Stimulated activated CD8-positive, alpha-beta memory T cell treated with anti-CD3 and anti-CD28 coated beads, Interleukin-7, amount 100 ng/mL, for 1 hour (primary cell): ENCODE measurements at places on chromosomes 13 and 19.

GRCh38 chr19:35267353-35267817 lies 1.4 kb upstream of the USF2 start:
- no peak for DNase-seq

GRCh38 chr13:113860665-113861432 lies 3.0 kb downstream of the GAS6 start:
- DNase-seq = no peak

DNA sequence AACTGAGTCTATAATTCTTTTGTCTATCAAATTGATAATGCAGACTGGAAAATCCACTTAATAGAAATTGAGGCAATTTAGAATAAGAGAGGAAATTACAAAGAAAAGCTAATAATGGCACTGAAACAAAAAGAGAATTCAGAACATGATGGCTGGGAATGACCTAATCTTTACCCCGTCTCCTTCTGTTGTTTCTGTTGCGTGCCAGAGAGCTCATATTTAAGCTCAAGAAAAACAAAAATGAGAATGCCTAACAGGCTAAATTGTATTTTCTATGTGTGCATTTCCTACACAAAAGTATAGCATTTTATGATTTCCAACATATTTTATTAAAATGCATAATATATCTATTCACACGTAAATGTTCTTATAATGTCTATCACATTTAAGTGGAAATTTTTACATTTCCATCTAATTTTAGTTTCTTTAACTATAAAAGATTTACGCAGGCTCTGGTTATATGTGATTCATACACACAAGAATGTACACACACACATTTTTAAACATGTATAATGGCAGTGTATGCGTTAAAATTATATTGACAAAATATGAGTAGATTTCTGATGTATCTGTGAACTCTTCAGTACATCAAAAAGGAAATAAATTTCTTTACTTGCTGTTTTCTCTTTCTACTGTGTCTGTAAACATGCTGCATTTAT lies 432.3 kb downstream of the SLITRK6 start:
- DNase-seq = no peak

DNA sequence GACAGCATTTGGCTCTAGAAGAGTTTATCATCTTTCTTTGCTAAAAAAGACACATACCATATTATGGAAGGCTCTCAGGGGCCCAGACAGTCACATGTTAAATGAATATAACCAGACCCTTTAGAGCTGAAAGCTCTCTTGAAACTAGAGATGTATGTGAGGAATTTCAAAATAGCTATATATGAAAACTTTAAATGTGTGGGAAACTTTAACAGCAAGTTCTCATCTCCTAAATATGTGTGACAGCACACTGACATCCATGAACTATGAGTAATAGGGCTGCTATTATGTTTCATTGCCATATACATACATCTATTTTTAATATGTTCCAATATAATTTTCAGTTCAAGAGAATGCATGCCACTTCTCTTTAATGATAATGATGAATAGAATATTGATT lies 509.5 kb downstream of the GPC6 start:
- DNase-seq = no peak

DNA sequence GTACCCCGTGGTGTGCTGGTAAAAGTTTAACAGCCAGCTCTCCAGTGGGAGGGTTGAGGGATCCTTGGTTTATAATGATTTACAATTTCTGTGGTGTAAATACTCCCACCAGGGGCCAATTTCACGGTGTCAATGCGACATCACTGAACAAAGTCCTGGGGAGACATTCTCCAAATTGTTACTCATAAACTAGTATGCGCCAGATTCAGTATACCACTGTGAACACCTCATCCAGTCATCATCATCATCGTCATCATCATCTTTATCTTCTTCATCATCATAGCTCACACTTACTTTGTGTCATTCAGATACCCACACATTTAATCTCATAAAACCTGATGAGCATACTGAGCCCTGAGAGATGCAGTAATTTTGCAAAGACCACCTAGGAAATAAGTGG lies 17.2 kb upstream of the TNFSF14 start:
- no peak for DNase-seq

DNA sequence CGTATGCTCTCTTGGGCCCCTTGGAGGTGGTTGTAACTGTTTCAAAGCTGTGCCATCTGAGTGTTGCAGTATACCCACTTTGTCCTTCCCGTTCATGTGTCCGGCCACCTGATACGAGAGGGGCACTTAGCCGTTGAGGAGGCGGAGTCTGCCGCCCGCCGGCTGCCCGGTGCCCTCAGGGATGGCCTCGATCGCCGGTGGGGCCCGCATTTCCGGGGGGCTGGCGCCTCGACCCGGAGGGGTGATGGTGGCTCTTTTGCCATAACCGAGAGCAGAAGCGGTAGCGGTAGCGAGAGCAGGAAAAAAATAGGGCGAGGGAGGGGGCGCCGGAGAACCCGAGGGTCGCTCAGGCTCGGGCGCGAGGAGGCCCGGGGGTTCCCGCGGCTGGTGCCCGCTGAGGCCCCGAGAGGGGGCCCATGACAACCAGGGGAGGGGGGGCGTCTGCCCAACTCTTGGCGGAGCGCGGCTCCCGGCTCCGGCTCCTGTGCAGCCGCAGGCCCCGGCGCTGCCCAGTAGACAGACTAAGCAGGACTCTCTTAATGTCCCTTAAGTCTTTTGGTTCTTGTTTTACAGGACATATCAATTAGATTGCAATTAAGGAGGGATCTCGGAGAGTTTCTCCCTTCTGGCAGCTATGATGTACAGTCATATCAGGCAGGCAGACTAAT lies 342.7 kb upstream of the SGCG start:
- no peak for DNase-seq

GRCh38 chr13:71251292-71251951 lies 615.6 kb downstream of the DACH1 start:
- DNase-seq = no peak

DNA sequence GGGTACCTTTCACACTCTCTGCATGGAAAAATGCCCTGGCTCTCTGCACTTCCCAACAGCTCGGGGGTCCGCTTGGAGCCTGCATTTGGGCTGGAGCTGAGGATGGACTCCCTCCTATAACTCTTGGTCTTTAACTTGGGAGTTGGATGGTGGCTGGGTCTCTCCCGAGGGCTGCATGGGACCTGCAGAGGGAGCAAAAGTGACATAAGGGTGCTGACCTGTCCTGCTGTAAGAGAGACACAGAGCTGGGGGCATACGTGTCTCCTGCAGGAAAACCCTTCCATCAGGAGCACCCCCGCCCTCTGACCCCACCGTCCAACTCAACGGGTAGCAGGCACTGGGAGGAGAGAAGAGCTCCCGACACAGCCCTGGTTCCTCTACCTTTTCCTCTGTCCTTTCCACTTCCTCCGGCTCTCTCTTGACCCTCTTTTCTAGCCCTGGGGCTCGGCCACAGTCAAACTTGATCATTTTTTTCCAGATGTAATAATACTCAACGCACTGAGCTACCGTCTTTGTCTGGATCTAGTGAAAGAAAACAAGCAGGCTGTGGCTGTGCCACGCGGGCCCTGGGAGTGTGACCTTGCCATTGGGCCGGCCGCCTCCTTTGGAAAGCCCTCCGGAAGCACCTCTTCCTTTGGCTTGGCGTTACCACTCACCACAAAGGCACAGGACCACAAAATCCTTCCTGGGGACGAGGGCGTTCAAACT lies 6.8 kb upstream of the NAPA start:
- DNase-seq = no peak

DNA sequence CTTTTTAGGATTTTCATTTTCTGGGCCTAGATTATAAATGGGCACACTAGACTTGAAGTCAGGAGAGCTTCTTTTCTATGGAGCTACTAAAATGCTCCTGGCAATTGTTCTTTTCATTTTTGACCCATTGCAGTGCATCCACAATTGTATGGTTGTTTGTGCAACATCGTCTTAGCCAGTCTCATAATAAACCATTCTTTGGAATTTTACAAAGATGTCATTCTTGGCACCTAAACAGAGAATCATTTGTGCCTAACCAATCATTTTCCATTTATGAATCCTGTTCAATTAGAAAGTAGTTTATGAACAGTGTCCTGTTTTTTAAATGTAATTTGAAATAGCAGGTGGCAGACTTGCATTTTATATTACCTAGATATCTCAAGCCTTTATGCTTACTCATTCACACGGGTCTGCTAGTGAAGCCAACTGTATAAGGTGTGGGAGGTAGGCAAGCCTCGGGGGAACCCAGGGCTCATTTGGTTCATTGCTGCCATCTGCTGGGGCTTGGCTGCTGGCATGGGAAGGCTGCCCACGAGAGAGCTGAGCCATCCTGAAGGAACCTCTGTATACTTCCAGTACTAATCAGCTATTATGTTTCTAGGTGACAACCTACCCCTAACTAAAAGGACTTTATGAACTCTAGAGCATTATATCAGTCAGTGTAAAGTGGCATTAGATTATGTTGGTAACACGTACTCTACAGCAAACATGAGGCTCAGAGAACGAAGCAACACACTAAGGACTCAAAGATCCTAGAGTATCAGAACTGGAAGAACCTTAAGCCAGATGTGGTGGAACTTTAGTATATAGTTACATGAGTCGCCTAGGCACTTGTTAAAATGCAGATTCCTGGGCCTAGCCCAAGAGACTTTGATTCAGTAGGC lies 60.0 kb downstream of the TPT1 start:
- DNase-seq = peak; percentile 5

DNA sequence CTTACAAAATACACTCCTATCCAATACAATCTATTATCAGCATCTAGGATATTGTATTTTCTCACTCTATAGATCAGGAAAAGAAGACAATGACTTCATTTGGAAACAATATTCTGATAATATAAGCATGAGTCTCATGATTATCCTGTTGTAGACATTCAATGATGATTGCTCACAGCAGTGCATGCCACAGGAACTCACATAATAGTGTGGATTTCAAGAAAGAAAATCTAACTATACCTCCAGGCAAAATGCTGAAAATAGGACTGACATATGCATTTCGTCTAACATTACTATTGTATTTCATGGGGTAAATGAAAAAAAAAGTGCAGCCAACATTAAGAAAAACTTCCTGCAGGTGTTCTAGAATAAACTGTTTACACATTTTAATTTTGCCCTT lies 122.6 kb downstream of the POSTN start:
- no peak for DNase-seq

DNA sequence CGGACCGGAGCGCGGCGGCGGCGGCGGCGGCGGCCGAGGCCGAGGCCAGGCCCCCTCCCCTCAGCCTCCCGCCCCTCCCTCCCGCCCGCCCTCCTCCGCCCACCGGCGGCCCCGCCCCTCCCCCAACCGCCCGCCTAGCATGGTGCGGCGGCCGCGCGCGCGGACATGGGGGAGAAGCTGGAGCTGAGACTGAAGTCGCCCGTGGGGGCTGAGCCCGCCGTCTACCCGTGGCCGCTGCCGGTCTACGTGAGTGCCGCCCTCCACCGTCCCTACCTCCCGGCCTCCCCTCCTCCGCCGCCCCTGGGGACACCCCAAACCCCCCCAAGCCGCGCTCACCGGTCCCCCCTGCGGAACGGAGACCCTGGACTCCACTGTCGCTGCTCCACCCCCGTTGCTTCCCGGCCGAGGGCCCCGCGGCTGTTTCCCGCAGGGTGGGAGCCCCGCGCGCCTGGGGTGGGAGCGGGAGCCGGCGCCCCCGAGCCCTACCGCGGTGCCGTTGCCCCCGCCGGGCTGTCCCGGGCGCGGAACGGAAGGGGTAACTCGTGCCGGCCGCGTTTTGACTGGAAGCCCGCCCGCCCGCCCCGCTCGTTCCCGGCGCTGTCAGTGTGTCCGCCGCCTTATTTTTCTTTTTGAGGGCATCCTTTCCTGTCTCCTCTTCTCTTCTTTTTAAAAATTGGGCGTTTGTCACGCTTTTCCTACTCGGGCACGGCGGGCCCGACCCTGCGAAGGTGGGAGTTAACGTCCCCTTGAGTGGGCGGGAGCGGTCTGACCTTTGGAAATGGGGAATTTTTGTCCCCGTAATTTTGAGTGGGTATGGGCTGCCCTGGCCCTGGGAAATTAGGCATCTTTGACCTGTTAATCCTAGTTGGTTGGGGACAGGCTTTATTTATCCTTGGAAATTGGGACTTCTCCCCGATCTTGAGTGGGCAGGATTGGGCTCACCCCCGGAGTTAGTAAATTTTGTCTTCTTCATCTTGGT lies 576 bp downstream of the DOT1L start:
- no peak for DNase-seq

GRCh38 chr13:110907951-110908898 lies 6.6 kb downstream of the ANKRD10 start:
- no peak for DNase-seq

GRCh38 chr13:20550799-20551198 lies 16.2 kb upstream of the IFT88 start:
- no peak for DNase-seq

DNA sequence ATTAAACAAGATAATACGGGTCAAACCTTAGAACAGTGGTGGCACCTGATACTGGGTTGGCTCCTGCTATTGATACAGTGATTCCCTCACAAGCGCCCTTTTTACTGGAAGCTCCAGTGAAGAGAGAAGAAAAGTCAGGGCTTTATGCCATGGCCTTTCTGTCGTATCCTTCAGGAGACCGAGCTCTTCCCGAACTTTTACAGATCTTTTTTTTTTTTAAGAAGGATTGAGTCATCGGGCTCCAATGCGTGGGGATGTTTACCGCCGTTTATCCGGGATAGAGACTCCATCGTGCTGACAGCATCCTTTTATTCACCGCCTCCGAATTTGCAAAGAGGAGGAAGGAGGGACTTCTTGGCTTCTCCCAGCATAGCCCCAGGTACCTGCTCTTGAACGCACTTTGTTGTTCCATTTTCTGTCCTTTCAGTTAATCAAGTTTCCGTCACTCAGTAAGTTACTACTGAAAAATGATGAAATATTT lies 574 bp downstream of the ZNF227 start:
- no peak for DNase-seq

DNA sequence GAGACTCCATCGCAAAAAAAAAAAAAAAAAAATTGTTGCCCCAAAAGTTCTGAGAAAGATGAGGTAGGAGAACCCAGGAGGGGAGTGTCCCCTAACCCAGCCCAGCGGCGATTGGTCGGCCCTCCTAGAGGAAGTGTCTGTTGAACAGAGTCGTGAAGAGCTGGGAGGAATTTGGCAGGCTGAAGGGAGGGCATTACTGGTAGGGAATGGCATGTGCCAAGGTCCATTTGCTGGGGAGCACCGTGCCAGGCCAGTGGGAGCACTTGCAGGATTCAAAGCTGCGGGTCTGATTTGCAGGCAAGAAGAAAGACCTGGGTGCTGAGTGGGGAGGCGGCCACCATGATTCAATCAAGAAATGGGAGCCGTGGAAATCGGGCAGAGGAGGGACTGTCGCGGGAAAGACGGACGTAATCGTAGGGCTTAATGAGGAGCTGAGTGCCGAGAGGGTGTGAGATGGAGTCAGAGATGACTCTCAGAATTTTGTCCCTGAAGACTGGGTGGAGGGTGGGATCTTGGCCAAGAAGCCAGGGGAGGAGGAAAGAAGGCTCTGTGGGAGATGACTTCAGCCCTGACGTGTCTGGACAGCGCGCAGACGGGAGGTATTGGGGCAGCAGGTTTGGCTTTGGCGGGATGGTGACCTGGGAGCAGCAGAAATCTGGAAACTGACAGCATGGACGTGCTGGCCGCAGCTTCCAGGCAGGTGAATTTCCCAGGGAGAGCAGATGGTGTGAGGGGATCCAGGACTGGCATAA lies 15.4 kb downstream of the CERS4 start:
- DNase-seq = no peak
